Activated CD4-positive, CD25-positive, alpha-beta regulatory T cell (primary cell): ENCODE measurements at places on chromosomes 7 and 10.

- no peak for DNase-seq
These were observed 33.0 kb downstream of the MINDY4 start for GRCh38 chr7:30804078-30804661.

DNA sequence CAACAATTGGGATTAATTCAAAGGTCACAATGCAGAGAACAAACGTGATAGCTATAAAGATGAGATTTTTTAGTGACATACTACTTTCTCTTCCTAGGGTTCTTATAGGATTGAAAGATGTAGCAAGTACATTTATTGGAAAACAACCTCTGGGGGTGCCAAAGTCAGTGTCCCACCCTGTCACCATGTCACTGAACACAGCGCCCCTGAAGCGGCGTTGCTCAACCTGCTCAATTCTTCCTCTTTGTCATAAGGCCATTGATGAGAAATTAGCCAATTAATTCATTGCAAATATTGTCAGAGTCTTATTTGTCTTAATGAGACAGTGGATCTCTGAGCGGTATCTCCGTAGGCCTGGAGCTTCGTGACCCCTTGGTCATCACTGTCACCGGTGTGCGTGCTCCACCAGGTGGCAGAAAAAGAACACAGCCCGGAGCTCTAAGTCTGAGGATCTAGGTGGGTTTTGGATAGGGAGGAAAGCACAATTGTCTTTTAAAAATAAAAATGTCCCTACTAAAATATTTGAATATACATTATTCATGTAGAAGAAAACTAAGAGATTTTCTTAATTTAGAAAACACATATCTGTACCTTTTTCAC, 362.6 kb downstream of the PAXIP1 start:
- DNase-seq = no peak

DNA sequence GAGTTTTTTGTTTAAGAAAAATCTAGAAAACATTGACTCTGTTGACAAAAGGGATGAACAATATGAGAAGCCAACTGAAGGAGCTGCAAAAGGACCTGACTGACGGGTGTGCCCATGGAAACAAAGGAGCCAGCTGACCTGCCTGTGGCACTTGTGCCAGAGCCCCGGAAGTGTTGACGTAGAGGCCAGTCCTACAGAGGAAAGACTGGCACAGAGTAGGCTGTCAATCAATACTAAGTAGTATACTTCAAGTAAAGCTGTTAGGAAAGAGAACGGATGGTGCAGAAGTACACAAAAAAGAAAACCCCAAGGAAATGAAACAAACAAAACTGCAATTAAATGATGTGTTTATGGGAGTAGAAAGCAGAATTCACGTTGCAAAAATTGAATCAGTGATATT, 19.0 kb upstream of the ABI1 start:
- no peak for DNase-seq

DNA sequence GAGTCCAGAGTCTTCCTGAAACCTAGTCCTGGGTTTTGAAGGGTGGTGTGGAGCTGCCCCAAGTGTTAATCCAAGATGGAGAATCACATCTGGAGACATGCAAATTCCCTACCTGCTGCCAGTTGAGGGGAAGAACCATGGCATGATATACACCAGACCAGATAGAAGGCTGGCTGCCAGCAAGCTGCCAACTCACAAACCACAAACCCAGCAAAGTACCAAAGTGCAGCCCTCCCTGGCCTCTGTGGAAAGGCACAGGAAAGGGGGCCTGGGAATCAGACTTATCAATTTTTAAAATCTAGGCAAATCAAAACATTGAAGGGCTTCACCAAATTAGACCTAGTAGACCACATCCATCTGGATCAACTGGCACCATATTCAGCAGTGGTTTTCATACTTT, 157.0 kb downstream of the TMEM26 start:
- DNase-seq = no peak

- DNase-seq = no peak
These were observed 845.9 kb downstream of the TYW1 start for GRCh38 chr7:67842571-67842970.

- no peak for DNase-seq
These were observed at the start of gene EPHB6 for GRCh38 chr7:142854372-142855113. EPHB6 (plus strand) TSS chr7:142855076; CDS start chr7:142863228, 8,152 bp downstream.

- DNase-seq = no peak
These were observed 650.3 kb downstream of the PHTF2 start for GRCh38 chr7:78448911-78449310.
